Muscle of leg (tissue), 16 donors: ENCODE measurements at places on chromosomes 16 and 17.

- no peak overlapping the region for H3K4me3 ChIP-seq
- peaks cover 16% of the 10 kb centered on the region for H3K36me3 ChIP-seq
- peak; percentile 33 for DNase-seq
- peaks cover 19% of the 10 kb centered on the region for H3K4me1 ChIP-seq
- H3K27me3 ChIP-seq, result no peaks in the 10 kb centered on the region
Observed at GRCh38 chr16:11181899-11182279, 74.1 kb downstream of the SOCS1 start.

DNA sequence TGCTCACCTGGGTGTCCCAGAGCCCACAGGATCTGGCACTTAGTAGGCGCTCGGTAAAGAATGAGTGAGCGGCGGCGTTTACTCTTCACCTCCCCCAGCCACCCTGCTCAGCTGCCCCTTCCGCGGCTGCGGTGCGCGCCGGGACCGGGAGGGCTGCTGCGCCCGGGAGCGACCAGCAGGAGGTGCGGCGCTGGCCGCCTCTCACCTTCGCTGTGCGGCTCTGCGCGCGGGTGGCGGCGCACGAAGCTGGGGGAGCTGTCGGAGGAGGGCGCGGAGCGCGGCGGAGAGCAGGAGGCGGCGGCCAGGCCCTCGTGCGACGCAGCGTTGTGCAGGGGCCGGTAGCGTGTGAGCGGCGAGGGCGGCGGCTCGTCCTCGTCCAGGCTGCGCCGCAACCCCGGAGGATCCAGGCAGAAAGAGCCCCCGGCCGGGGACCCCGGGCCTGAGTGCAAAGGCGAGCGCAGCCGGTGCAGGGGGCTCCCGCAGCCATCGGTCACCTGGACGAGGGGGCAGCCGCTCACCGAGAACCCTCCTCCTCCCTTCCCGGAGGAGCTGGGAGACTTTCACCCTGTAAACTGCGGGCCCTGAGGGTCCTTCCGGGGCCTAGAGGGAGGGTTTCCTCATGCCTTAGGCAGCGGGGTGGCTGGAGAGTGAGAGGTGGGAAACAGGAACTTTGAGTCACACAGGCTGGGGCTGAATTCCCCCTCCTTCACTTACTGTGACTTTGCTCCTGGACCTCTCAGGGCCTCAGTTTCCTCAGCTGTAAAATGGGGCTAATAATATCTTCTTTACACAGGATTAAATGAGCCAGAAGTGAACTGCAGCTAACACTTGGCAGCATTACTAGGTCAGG lies 12.5 kb downstream of the SAMD14 start:
- no peaks in the 10 kb centered on the region for H3K36me3 ChIP-seq
- no peak overlapping the region for H3K4me3 ChIP-seq
- H3K27me3 ChIP-seq, result peaks cover 34% of the 10 kb centered on the region
- H3K4me1 ChIP-seq, result peaks cover 17% of the 10 kb centered on the region

- H3K27ac ChIP-seq, result no peak overlapping the region
- H3K4me1 ChIP-seq, result peaks cover 31% of the 10 kb centered on the region
- no peak overlapping the region for H3K4me3 ChIP-seq
- no peaks in the 10 kb centered on the region for H3K27me3 ChIP-seq
- no peaks in the 10 kb centered on the region for H3K36me3 ChIP-seq
- DNase-seq, result no peak
Observed at GRCh38 chr16:89397331-89397861, 93.0 kb downstream of the ANKRD11 start.

DNA sequence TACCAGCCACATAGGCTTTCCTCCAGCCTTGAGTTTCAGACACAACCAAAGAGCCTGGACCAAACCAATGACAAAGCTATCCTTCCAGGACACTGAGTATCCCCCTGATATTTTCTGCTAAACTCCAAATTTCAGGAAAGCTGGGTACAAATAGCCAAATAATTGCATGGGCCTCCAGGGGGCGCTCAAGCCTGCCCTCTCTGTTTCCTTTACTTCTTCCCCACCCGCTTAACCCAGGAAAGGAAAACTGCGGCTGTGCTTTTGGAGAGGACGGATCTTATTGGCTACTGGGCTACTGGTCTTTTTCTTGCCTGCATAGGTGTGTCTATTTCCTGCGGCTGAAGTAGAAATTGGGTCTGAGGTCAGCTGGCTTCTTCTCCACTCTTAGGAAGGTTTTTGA lies 30.1 kb downstream of the GNGT2 start:
- no peaks in the 10 kb centered on the region for H3K4me1 ChIP-seq
- peak; percentile 54 for DNase-seq
- H3K27ac ChIP-seq, result no peak overlapping the region

DNA sequence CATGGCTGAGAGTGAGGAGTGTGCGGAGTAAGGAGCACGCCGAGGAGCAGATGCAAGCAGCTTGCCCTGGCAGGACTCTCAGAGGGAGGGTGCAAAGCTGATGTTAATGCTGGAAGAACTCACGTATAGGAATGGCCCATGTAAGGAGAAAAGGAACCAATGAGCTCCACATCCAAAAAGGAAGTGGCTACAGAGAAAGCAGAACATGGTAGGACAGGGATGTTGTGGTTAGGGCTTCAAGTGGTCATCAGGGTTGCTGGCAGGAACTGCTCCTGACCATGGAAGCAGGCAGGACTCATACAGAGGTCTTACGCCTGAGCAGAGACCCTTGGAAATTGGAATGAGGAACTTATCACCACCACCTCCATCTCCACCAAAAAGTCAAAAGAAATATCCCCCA lies 5.2 kb downstream of the MYO1D start:
- peaks cover 4% of the 10 kb centered on the region for H3K4me1 ChIP-seq
- H3K36me3 ChIP-seq, result no peaks in the 10 kb centered on the region
- H3K4me3 ChIP-seq, result no peak overlapping the region
- peaks cover 12% of the 10 kb centered on the region for H3K27me3 ChIP-seq
- H3K27ac ChIP-seq, result no peak overlapping the region

GRCh38 chr16:3618769-3619141 lies 7.3 kb upstream of the SLX4 start:
- DNase-seq, result no peak
- H3K4me1 ChIP-seq, result no peaks in the 10 kb centered on the region
- H3K27ac ChIP-seq, result no peak overlapping the region
- H3K36me3 ChIP-seq, result peaks cover 7% of the 10 kb centered on the region

GRCh38 chr17:1078831-1079561 lies 82.1 kb downstream of the TIMM22 start:
- DNase-seq, result no peak
- H3K4me3 ChIP-seq, result no peak overlapping the region
- H3K4me1 ChIP-seq, result peaks cover 31% of the 10 kb centered on the region
- H3K36me3 ChIP-seq, result peaks cover 32% of the 10 kb centered on the region
- no peak overlapping the region for H3K27ac ChIP-seq

- DNase-seq, result peak; percentile 63
- H3K4me3 ChIP-seq, result no peak overlapping the region
- H3K4me1 ChIP-seq, result peaks cover 18% of the 10 kb centered on the region
- no peaks in the 10 kb centered on the region for H3K36me3 ChIP-seq
Observed at GRCh38 chr17:46003907-46004748, 5.1 kb downstream of the STH start.

GRCh38 chr16:56109205-56109604 lies 82.1 kb upstream of the GNAO1 start:
- H3K4me3 ChIP-seq, result no peak overlapping the region
- H3K4me1 ChIP-seq, result no peaks in the 10 kb centered on the region
- no peaks in the 10 kb centered on the region for H3K36me3 ChIP-seq
- DNase-seq, result no peak
- H3K27ac ChIP-seq, result no peak overlapping the region

DNA sequence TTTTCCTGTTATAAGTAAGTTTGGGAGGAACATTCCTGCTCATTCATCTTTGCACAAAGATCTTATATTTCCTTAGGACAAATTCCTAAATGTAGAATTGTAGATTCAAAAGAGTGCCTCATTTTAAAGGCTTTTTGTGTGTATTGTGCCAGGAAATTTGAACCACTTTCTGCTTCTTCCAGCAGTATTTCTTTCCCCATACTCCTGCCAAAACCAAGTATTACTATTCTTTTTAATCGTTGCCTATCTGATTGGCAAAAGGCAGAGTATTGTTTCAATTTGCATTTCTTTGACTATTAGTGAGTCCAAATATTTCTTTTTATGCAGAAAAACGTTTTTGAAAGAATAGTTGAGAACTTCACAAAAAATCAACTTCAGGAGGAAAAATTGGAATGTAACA lies 9.3 kb downstream of the ANKS4B start:
- no peak overlapping the region for H3K4me3 ChIP-seq
- H3K4me1 ChIP-seq, result no peaks in the 10 kb centered on the region
- no peaks in the 10 kb centered on the region for H3K36me3 ChIP-seq
- H3K27me3 ChIP-seq, result peaks cover 4% of the 10 kb centered on the region
- no peak overlapping the region for H3K27ac ChIP-seq
- peak; percentile 11 for DNase-seq

DNA sequence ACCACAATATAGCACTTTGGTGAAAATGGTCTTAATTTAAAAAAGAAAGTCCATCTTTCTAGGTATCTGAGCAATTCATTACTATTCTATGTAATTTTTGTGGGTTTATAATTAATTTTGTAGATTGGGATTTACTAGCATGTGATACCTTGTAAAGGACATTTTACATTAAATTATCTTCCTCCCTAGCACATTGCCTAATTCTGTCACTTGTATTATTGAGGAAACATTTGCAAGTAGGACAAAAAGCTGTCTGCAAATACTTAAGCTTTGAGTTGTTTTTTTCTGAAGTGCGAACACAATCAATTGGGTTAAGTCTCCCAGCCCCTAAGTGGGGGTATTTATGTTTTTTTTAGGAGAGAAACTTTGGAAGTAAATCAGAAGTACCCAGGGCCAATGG lies 167.0 kb downstream of the PRKCA start:
- DNase-seq, result no peak
- no peaks in the 10 kb centered on the region for H3K27me3 ChIP-seq
- no peak overlapping the region for H3K4me3 ChIP-seq
- H3K4me1 ChIP-seq, result peaks cover 24% of the 10 kb centered on the region
- H3K27ac ChIP-seq, result no peak overlapping the region

DNA sequence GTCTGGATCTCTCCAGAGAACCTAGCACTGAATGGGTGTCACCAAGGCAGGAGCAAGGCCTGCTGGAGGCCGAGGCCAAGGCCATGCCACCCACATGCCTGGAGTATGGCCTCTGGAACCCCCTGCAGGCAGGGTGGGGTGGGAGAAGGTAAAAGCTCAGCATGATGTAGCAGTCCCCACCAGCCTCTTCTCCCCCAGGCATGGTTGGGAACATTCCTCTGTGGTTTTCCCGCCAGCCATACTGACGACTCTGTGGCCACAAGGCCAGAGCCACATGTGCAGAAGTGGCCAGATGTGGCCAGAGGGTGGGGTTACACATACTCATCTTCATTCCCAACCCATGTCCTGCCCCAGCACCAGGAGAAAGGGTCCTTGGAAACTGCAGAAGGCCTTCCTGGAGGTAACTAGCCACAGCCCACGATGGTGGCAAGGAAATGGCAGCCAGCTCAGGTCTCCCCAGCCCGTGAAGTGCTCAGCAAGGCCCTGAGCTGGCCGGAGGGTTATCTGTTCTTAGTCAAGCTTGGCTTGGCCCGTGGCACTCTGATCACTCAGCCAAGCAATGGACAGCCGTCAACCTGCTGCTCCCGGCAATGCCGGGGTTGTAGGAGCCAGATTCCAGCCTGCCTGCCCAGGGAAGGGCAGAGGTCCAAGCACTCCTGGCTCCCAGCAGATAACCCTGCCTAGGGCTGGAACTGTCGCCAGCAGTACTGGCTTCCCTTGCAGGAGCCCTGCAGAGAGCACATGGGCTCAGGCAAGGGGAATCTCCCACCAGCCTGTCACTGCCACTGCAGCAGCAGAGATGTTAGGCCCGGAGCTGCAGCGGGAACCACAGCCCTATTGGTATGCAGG lies 26.1 kb downstream of the HDAC5 start:
- H3K4me1 ChIP-seq, result peaks cover 68% of the 10 kb centered on the region
- peak; percentile 58 for DNase-seq
- no peak overlapping the region for H3K4me3 ChIP-seq

DNA sequence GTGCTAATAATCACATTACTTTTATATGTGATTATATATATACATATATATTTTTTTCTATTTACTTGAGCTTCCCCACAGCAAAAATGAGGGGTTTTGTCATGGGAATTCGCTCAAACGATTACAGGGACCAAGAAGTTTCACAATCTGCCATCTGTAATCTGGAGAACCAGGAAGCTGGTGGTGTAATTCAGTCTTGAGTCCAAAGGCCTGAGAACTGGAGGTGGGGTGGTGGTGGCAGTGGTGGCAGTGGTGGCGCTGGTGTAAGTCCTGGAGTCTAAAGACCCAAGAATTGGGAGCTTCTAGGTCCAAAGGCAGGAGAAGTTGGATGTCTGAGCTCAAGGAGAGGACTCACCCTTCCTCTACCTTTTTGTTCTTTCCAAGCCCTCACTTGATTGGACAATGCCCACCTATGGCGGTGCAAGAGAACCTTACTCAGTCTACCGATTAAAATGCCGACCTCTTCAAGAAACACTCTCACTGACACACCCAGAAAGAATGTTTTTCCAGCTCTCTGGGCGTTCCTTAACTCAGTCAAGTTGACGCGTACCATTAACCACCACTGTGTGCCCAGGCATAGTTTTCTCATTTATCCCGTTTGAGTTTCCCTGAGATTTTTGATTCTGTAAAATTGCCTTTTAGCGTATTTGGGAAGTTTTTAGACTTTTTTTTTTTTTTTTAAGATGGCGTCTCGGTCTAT lies 31.9 kb downstream of the POLR2A start:
- H3K4me3 ChIP-seq, result no peak overlapping the region
- H3K27ac ChIP-seq, result no peak overlapping the region
- no peaks in the 10 kb centered on the region for H3K27me3 ChIP-seq
- peaks cover 40% of the 10 kb centered on the region for H3K36me3 ChIP-seq
- no peak for DNase-seq
- no peaks in the 10 kb centered on the region for H3K4me1 ChIP-seq

- peaks cover 4% of the 10 kb centered on the region for H3K36me3 ChIP-seq
- no peak for DNase-seq
- no peaks in the 10 kb centered on the region for H3K27me3 ChIP-seq
- peak overlapping the region; percentile 98 for H3K4me3 ChIP-seq
- H3K27ac ChIP-seq, result peak overlapping the region; percentile 67
- peaks cover 5% of the 10 kb centered on the region for H3K4me1 ChIP-seq
Observed at GRCh38 chr17:19238167-19238505, 970 bp downstream of the EPN2 start.

DNA sequence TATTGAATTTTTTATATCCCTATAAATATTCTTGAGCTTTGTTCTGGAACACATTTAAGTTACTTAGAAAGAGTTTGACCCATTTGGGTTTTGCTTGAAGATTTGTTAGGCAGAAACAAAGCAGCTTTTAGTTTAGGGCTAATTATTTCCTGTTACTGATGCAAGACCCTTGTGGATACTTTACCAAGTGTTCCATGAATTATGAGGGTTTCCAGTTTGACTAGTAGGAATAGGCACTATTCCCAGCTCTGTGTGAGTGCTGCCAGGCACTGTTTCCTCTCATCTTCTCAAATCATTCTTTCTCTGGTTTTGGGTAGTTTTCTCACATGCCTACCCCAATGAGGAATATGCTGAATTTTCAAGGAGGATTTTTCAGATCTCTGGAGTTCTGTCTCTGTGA lies 80.0 kb downstream of the SPACA3 start:
- no peak overlapping the region for H3K4me3 ChIP-seq
- H3K27ac ChIP-seq, result no peak overlapping the region
- no peaks in the 10 kb centered on the region for H3K4me1 ChIP-seq
- H3K27me3 ChIP-seq, result peaks cover 4% of the 10 kb centered on the region
- no peak for DNase-seq
- no peaks in the 10 kb centered on the region for H3K36me3 ChIP-seq

GRCh38 chr16:11196286-11196828 lies 59.6 kb downstream of the SOCS1 start:
- H3K36me3 ChIP-seq, result no peaks in the 10 kb centered on the region
- no peak for DNase-seq
- no peak overlapping the region for H3K4me3 ChIP-seq
- H3K27me3 ChIP-seq, result peaks cover 3% of the 10 kb centered on the region
- H3K27ac ChIP-seq, result no peak overlapping the region

- no peak overlapping the region for H3K27ac ChIP-seq
- no peaks in the 10 kb centered on the region for H3K27me3 ChIP-seq
- no peak overlapping the region for H3K4me3 ChIP-seq
- no peaks in the 10 kb centered on the region for H3K4me1 ChIP-seq
Observed at GRCh38 chr16:25124503-25124902, 13.0 kb downstream of the LCMT1 start.
